ENCODE measurements at places on chromosomes 13 and 19.

- no peak for DNase-seq
Observed at GRCh38 chr19:45471111-45471930, 3.5 kb downstream of the FOSB start.

DNA sequence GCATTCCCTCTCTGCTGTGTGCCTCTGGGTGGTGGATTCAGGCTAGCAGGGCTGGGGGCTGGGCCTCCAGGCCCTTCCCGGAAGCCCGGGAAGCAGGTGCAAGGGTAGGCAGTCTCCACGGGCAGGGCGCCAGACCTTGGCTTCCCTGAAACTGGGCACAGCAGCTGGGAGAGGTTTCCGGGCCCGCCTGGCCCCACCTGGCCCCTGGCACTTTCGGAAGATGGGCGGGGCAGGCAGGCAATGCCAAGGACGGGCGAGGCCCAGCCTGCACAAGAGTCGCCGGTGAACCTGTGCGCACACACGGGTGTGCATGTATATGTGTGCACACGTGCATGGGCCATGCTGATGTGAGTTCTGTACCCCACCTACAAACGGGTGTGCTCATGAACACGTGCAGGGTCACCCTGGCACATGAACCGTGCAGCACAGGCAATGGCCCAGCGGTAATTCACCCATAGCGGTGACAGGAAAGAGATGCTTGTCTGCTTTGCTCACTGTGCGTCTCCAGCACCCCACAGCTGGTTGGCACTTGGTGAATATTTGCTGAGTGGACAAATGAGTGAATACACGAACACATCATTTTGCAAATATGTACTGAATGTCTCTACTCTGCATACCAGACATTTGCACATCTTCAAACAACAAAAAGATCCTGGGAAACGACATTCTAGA, 15.3 kb downstream of the GADD45B start:
- no peak for DNase-seq

- DNase-seq, result no peak
Observed at GRCh38 chr19:46241626-46242025, 12.1 kb downstream of the IGFL1 start.

GRCh38 chr19:13441810-13442512, 64.3 kb downstream of the CACNA1A start:
- DNase-seq, result peak; percentile 39

GRCh38 chr13:35881360-35881759, 249.8 kb downstream of the DCLK1 start:
- no peak for DNase-seq

DNA sequence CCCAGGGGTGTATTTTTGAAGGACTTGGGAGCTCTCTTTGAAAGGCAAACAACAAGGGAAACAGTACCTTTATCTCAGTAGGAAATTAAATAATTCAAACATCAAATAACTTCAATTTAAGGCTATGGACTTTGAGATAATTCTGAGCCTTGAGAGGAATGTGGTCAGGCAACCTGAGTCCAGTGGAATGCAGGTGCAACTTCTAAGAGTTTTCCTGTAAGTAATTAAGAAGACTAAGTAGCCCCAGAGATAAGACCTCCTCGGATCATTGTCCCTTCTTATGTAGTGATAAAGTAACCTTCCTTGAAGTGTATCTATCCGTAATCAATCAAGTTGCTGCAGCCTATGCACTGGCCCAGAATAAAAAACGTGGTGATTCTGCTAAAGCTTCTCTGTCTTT, 29.2 kb downstream of the ZNF701 start:
- DNase-seq, result no peak

GRCh38 chr13:90797335-90797734, 550.2 kb upstream of the MIR17HG start:
- DNase-seq, result no peak

GRCh38 chr13:53601113-53601512, 572.5 kb downstream of the OLFM4 start:
- DNase-seq, result no peak

- DNase-seq, result no peak
Observed at GRCh38 chr13:34864671-34865070, 77.4 kb upstream of the NBEA start.

- no peak for DNase-seq
Observed at GRCh38 chr13:37313372-37313771, 207.9 kb upstream of the CSNK1A1L start.

DNA sequence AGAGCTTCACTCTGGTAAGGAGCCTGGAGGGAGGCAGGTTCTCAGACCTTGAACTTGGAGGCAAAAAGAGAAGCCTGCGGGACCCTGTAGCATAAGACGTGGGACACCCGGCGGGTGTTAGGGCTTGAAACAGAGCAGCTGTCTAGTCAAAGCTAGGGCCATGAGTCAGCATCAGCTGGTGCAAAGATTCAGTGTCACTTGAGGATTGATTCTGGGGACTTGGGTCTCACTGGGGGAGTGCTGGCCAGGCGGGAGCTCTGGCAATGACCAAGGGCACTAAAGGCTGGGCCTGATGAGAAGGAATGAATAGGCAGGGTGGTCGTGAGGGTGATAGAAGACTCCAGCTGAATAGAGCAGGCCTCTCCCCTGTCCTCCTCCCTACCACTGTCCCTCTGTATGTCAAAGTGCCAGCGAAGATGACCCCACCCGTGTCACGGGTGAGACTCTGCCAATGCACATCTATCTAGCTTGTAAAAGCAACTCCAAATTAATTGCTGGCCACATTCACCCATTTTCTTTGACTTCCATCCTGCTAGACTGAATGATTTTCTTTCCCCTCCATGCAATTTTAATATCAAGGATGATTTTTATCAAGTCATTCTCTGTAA, 97.1 kb downstream of the MBNL2 start:
- no peak for DNase-seq

- peak; percentile 81 for DNase-seq
Observed at GRCh38 chr13:20924758-20925394, 22.3 kb upstream of the XPO4 start.

DNA sequence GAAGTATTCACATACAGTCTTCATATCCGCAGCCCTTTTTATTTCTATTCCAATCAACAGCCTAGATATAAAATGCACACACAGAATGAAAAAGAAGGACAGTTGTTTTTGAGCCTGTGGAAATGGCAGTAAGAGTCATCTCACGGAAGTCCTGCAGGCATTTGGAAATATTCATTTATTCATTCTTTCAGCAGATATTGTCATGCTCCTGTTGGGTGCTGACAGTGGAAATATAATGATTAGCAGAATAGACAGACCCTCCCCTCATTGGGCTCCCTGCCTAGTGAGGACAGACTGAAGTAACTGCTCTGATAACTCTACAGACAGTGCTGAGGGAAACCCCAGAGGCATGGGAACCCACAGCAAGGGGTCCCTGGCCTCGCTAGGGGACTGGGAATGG, 392.3 kb downstream of the FOXO1 start:
- no peak for DNase-seq

- DNase-seq, result no peak
Observed at GRCh38 chr19:35249848-35250711, 1.3 kb downstream of the LSR start.

GRCh38 chr13:99361197-99361596, 54.0 kb upstream of the GPR183 start:
- no peak for DNase-seq

DNA sequence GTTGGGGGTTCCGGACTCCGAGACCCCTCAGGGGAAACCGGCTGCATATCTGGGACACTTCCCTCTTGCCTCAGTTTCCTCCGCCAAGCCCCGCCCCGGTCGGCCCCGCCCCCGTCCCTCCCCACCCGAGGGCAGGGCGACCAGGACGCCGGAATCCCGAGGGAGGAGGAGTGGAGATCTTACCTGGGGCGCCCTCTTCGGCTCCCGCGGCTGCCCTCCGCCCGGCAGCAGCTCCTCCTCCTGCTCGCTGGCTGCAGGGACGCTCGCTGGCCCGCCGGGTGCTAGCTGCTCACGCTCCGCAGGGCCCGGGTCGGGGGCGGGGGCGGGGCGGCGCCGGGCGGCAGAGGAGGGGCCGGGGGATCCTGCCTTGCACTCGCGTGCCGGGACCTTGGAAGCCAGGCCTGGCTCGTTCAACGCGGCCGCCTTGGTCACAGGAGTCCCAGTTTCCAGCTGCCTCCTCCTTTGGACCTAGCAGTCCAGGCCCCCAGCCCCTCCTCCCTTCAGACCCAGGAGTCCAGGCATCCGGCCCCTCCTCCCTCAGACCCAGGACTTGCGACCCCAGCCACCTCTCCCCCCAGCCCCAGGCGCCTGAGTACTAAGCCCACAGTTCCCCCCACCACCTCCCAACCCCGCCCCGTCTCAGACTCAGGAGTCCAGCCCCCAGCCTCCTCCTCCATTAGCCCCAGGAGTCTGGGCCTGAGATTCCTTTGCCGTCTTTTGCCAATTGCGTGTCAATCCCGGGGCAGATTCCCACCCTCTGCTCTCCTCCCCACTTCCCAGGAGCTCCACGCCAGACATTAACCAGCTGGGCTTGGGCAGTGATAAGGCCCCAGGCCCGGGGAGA, at the start of gene NTF4:
Gene NTF4 (minus strand): TSS at position 51 of the 844 bp plus-strand sequence. CDS start 2,821 bp downstream, outside the sequence.
- DNase-seq, result no peak

DNA sequence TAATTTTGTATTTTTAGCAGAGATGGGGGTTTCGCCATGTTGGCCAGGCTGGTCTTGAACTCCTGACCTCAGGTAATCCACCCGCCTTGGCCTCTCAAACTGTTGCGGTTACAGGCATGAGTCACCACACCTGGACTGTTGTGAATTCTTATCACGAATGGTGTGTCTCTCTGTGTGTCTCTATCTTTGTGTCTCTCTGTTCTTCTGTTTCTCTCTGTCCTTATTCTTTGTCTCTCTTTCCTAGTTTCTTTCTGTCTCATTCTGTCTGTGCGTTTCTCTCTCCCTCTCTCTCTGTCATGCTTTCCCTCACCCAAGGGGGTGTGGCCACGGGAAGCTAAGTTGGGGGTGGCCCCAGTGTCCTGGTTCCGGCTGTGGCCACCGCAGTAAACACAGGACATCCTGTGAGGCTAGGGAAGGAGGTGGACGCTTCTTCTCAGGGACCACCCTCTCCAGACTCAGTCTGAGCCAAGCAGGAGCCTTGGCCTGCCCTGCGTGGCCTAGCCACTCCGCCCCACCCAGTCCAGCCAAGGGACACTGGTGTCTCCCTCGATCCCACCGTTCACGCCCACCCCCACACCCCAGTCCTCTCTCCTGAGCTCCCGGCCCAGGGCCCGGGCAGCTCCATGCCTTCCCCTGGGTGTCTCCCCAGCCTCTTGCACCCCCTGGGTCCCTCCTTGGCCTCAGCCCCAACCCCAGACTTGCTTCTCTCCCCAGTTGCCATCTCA, 3.9 kb upstream of the PRX start:
- DNase-seq, result no peak

DNA sequence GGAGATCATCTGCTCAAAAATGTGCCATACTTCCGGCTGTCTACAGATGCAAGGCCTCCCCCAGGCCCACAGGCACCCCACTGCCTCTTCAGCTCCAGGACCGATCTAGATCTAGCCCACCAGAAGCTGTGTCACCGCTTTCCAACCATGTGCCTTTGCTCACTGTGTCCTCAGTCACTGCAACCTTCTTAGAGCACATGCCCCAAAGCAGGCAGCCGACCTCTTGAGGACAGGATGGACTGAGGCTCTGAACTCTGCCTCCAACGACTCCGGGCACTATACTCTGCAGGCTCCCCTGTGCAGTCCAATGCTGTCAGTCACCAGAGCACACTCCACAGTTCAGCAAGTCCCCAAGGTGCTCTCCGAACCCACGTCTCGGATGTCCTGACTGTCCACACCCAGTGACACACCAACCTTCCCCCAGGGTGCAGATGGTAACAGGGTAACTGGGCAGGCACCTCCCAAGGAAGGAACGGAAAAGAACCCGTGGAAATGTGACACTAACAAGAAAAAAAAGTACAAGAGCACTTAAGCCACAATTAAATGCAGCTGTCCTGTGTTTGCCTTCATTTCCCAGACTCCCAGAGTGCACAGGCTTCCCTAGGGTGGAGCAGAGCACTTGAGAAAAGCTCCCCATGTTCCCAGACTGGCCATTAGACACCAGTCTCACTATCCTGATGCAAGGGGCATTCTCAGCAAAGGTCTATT, 4.8 kb downstream of the STK24 start:
- DNase-seq, result no peak

GRCh38 chr13:53343361-53343744, 314.7 kb downstream of the OLFM4 start:
- DNase-seq, result no peak

DNA sequence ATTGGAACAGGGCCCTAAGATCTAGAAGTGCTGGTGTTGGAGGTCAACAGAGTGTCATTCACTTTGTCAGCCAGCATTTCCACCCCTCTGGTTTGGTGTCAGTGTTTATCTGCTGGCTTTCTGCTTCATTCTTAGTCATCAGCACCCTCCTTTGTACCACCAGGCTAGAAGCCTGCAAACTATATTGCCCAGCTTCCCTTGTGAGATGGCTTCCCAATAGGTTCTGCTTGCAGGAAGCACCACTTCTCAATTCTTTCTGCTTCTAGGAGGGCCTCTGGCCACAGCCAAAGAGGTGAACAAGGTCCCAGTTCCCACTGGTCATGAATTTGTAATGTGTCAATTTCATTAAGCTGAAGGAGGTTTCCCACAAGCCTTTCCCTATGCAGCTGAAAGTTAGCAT, 36.4 kb upstream of the CALM3 start:
- no peak for DNase-seq

DNA sequence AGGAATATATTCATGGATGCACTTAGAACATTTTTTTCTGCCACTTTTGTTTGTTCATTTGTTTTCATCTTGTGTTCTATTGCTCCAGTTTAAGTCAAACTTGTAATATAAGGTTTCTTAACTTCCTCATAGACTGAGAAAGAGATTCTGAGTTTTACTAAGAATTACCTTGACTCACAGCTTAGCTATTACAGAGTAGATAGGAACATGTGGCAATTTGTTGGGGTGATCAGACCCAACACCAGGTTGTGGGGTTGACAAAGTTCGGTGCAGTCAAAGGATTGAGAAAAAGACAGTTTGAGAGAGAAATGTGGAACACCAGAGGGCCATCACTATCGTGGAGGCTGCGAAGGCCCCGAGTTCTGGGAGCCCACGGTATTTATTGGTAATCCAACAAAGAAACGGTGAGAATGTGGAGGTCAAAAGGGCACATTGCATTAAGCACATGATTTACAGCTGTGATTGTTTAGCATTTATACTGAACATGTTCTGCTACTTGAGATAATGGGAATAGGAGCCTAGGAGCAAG, 2526.0 kb downstream of the PCDH9 start:
- DNase-seq, result no peak

DNA sequence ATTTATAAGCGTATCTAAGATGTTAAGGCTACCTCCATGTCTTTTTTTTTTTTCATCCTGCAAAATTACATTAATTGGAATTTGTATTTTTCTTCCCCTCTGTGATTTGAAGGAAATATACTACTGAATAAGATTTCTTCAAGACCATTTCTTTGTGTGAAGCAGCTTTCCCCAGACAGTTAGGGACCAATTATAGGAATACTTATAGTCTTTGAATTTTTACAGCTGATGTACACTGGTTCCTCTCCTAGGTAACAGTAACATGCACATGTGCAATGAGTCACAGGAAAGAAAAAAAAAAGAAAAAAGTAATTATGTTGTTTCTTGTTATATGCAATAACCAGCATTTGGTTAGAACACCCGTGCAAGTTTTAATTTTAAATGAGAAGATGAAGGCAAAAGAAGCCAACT, 82.0 kb downstream of the PCDH9 start:
- no peak for DNase-seq

GRCh38 chr19:6648141-6648715, 21.7 kb downstream of the TNFSF14 start:
- no peak for DNase-seq
